ENCODE measurements at places on chromosomes 1 and 21.
A peak's percentile ranks its signal among the peaks of the same experiment; 100 is the strongest.

- peak; percentile 4 for DNase-seq
Observed at GRCh38 chr21:37675202-37675801, 241.0 kb downstream of the KCNJ6 start.

- no peak for DNase-seq
Observed at GRCh38 chr1:234500269-234500668, 21.3 kb upstream of the TARBP1 start.

DNA sequence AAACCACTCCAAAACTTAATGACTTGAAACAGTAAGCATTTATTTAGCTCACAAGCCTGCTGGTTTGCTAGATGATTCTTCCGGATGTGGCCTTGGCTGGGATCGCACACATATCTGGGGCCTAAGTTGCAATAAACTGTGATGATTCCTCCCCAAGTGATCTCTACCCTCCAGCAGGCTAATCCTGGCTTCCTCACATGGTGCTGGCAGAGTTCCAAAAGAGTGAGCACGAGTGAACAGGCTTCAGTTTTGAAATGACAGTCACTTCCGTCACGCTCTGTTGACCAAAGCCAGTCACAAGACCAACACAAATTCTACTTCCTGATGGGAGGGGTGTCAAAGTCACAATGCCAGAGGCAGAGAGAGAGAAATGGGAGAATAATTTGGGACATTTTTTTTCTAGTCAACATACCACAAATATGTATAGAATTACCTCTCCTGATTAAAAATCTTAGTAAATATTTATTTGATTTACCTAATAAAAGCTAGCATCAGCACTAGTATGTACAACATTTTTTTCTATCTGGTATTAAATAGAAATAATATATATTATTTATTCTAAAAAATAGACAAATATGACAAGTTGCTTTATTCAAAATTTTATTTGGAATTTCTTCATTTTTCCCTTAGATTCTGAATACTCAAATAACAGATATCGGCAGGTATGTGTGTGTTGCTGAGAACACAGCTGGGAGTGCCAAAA is 292.7 kb downstream of the TPR start:
- DNase-seq = no peak

GRCh38 chr1:229452956-229453801 is 19.3 kb upstream of the ACTA1 start:
- DNase-seq = no peak

GRCh38 chr1:34419663-34420136 is 243.0 kb downstream of the C1orf94 start:
- no peak for DNase-seq

DNA sequence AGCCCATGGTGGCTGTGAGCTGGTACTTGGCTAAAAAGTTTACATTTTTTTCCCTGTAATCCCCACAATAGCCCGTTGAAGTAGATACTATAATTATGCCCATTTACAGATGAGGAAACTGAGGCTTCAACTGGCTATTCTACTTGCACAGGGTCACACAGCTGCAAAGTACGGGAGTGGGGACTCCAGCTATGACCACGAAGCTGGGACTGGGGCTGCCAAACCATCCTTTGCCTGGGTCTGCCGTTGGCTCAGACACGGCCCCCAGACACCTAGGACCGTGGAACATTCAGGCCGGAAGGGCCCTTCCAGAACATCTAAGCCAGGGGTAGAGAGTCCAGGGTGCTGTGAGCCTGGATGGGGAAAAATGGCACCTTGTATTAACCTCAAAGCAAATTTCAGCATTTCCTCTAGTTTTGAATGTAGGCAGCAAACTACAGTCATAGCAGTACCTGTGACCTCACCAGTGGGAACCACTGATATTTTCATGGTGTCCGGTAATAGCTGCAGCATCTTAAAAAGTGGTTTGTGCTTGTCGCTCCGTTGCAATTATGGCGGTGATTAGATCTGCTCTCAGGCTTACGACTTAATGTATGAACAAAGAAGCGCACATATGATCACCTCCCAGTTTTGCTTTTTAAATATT is 4.3 kb downstream of the TP73 start:
- DNase-seq = no peak

GRCh38 chr1:39567302-39567701 is 9.3 kb downstream of the PABPC4 start:
- no peak for DNase-seq

GRCh38 chr21:41616031-41616591 is 108.2 kb upstream of the TMPRSS2 start:
- no peak for DNase-seq

Measured in stimulated activated CD8-positive, alpha-beta memory T cell treated with anti-CD3 and anti-CD28 coated beads, Interleukin-4, amount 100 ng/mL, for 4 hours (primary cell).